ENCODE measurements at places on chromosomes 12 and 14.

- no peak for ATAC-seq
Observed at GRCh38 chr14:99508896-99509629, 27.9 kb downstream of the CCNK start.

- ATAC-seq: no peak
Observed at GRCh38 chr12:27243006-27243405, 1.1 kb upstream of the STK38L start.

- ATAC-seq: no peak
Observed at GRCh38 chr12:131152587-131152986, 198.9 kb downstream of the ADGRD1 start.

DNA sequence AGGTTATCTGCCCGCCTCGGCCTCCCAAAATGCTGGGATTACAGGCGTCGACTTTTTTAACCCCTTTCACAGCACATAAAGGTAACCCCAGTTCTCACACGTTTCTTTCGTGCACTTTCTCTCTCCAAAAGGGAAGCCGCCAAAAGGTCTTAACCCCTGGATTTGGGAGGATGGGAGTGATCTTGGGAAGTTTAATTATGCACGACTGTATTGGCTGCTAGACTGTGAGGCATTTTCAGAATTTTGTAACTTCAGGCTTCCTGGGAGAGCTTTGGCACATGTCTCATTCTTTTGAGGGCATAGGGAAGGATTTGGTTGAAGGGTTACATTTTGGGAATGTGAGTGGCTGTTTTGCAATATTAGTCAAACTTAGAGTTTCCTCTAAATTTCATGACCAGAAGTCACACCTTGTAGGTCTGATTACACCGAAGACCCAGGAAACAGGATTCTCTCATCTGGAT, 1.4 kb upstream of the SMARCC2 start:
- ATAC-seq: no peak

Data from activated CD4-positive, CD25-positive, alpha-beta regulatory T cell treated with anti-CD3 and anti-CD28 coated beads, Interleukin-2, amount 50 U/mL, for 24 hours (primary cell).